ENCODE measurements at places on chromosomes 7 and 10.

- DNase-seq, result no peak
Measured at GRCh38 chr10:22986771-22987542, 59.1 kb downstream of the ARMC3 start.

- no peak for DNase-seq
Measured at GRCh38 chr7:137923380-137923779, 76.6 kb upstream of the DGKI start.

DNA sequence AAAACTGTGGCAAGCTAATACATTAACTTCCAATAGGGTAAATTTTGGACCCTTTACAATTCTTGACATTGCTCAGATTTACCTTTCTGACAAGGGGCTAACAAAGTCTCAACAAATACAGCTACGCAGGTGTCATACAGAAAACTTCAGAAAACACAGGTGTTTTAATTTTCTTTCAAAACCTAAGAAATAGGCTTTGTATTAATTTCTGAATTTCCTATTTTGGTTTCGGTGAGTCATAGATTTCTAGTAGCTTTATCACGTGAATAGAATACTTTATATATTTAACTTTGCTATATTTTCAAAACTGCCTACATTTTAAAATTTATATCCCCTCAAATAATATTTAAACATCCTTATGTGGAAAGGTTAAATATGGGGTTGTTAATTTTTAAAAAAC lies 215.3 kb downstream of the DGKB start:
- DNase-seq, result no peak

GRCh38 chr7:37390114-37390513 lies 58.5 kb downstream of the ELMO1 start:
- no peak for DNase-seq

DNA sequence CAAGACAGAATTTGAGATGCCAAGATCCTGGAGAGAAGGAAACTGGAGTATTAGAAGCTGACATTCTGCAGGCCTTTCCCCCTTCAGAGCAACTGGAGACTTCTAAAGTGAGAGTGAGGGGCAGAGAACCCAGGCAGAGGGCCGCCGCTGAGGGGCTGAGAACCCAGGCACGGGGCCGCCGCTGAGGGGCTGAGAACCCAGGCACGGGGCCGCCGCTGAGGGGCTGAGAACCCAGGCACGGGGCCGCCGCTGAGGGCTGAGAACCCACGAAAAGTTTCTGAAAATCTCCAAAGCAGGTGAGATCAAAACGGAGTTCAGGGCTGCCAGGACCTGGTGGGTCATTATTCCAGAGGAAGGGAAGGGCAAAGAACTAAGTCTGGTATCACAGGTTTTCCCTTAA lies 126.2 kb downstream of the DLG5 start:
- DNase-seq, result no peak

- no peak for DNase-seq
Measured at GRCh38 chr10:71761105-71761511, 12.2 kb downstream of the VSIR start.

- DNase-seq, result no peak
Measured at GRCh38 chr10:69669409-69669808, 39.4 kb downstream of the FAM241B start.

DNA sequence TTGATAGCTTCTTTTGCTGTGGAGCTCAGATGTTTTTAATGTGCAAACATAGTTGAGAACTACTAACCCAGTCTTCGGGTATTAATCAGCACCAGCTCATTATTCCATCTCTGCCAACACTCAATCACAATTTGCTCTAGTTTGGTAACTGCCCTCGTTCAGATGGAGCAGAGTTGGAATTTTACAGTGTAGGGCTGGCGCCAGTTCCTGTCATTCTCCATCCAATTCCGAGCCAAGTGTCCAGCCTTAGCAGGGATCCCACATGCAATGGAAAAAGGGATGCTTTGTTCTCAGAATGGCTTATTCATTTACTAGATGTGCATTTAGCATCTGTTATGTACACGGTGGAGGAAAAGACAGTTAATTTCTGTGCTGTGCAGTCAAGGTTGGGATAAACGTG lies 504.5 kb upstream of the GALNT17 start:
- no peak for DNase-seq

DNA sequence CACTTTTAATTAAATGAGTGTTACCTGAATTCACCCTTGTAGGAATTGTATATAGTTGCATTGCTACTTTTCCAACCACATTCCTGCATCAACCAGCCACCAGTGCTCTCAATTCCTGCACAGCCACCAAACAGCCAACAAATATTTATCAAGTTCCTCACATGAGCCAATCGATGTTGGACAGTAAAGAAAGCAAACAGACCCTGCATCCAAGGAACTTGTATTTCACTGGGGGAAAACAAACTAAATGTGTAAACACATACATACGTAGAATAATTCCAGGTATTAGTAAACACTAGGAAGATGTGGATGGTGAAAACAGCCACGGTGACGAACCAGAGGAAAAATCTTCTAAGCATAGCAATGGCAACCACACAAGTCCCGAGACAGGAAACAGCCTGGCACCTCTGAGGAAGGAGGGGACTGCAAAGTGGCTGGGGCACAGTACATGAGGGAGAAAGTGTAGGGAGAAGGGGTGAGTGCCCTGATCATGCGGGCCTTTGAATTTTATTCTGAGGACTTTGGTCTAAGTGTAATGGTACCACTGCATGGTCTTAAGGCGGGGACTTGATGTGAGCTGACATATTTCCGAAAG lies 111.2 kb downstream of the XRCC2 start:
- no peak for DNase-seq

GRCh38 chr7:133530682-133531081 lies 277.8 kb downstream of the EXOC4 start:
- DNase-seq, result no peak

DNA sequence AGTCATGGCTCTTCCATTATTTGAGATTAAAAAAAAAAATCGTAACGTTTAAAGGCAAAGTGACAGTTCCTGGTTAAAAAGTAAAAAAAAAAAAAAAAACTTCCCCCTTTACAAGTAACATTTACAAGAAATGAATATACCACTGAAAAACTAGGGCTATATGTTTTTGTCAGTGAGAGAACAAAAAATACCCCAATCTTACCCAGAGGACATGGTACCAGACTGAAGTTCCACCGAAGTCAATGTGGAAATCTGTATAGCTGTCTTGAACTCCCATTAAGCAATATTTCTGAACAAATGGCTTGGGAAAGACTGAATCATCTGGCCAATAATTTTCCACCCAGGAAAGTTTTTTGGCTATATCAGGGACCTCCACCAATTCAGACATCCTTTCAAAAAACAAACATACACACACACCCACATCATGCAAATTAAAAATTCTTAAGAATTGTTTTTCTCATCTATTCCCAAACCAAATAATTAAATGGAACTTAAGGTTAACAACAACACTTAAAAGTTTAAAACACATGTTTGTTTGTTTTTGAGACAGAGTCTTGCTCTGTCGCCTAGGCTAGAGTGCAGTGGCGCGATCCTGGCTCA lies 50.2 kb downstream of the KDM7A start:
- no peak for DNase-seq
